Ureter (tissue), 1 donor: ENCODE measurements at places on chromosomes 5 and 9.

- DNase-seq: no peak
These were observed 210.0 kb downstream of the TMEM161B start for GRCh38 chr5:88058625-88059024.

GRCh38 chr5:78591138-78591612 is 57.4 kb downstream of the LHFPL2 start:
- no peak for DNase-seq

DNA sequence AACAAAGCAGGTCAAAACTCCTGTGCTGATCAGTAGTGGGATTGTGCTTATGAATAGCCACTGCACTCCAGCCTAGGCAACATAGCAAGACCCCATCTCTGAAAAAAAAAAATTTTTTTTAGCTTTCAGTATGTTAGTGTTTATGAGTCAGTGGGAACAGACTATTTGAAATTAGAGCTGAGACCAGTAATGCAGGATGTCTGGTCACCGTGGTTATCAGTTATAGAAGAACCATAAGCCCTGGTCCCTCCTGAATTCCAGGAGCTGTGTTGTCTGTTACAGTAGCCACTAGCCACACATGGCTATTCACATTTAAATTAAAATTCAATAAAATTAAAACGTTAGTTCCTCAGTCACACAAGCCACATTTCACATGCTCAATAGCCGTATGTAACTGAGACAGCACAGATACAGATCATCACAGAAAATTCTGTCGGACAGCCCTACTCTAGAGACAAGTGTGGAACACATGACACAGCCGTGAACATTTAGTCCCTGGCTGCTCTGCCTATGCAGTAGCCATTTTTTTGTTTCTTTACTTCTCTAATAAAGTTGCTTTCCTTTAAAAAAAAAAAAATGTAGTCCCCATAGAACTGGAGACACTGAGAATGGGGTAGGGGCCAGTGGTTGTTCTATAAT is 96.1 kb upstream of the SAP30L start:
- DNase-seq: no peak

DNA sequence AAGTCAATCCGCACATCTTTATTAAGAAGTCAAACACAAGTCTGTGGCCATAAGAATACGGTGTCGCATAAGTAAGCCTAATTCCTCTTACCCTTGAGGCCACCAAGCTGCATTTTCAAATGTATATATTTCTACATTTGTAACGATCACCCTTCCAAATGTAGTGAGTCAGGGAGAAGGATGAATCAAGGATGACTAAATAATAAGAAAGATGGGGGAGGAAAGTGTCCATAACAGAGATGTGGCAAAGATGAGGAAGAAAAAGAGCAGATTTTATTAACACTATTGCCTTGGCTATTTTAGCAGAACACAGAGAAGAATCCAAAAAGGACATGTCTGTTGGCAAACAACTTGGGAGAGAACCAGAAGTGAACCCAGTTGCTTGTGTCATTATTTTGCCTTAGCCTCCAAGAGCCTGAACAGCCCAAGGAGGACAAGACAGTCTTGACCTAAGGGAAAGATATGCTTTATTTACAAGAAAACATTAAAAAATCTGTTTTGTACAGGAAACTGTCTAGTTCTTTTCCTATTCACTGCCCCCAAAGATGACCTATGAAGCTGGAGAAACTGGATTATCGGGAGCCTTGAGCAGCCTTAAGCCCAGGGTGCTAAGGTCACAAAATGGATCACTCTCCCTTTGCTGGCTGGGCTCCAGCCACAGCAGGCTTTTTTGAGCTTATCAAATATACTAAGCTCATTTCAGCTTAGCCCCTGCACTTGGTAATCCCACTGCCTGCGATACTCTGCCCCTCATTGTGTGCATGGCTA is 101.5 kb downstream of the PLCXD3 start:
- DNase-seq: no peak

- no peak for DNase-seq
These were observed 134.4 kb upstream of the EFNA5 start for GRCh38 chr5:107805166-107805565.
